ENCODE measurements at places on chromosomes 11 and 22. TPM values are rescaled to one million over a fixed set of nuclear protein-coding genes. Genes with fewer than 3 reads are reported as not detected.

- no peak for DNase-seq
These were observed 7.3 kb upstream of the SYT7 start for GRCh38 chr11:61587951-61588727.

DNA sequence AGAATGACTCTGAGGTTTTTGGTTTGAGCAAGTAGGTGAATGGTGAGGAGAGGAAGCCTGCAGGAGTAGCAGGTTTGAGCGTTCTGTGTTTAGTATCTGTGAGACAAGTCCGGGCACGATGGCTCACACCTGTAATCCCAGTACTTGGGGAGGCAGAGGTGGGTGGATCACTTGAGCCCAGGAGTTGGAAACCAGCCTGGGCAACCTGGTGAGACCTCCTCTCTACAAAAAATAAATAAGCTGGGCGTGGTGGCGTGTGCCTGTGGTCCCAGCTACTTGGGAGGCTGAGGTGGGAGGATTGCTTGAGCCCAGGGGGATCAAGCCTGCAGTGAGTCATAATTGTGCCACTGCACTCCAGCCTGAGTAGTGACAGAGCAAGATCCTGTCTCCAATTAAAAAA lies 9.7 kb upstream of the CENATAC start:
- DNase-seq, result no peak

The CD6 gene
- polyA plus RNA-seq, result 8.4 TPM

- no peak for DNase-seq
These were observed 747.8 kb downstream of the BRD1 start for GRCh38 chr22:49079743-49080500.

DNA sequence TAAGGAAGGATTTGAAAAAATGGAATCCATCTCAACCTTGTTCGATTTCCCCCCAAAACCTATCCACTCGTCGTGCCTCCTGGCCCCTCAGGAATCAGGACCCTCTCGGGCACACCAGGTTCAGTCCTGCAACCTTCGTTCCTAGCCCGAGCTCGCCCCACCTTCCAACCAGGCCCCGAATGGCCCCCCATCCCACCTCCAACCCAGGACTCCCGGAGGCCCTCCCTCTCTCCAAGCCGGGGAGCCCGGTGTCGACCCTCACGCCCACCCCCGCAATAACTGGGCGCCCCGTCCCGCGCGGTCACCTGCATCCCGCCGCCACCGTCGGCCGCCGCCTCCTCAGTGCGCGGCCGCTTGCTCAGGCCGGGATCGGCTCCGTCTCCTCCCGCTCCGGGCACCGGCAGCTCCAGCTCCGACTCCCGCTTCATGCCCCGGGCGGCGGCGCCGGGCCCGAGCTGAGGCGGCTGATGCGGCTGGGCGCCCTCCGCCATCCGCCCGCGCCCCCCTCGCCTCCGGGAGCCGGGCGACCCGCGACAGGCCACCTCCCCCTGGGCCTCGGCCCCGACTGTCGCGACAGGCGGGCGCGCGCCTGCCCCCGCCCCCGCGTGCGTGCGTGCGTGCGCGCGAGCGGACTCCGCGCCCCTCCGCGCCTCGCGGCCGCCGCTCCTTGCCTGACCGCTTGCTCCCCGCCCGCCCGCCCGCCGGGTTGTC lies 534 bp downstream of the RBFOX2 start:
- DNase-seq, result no peak

DNA sequence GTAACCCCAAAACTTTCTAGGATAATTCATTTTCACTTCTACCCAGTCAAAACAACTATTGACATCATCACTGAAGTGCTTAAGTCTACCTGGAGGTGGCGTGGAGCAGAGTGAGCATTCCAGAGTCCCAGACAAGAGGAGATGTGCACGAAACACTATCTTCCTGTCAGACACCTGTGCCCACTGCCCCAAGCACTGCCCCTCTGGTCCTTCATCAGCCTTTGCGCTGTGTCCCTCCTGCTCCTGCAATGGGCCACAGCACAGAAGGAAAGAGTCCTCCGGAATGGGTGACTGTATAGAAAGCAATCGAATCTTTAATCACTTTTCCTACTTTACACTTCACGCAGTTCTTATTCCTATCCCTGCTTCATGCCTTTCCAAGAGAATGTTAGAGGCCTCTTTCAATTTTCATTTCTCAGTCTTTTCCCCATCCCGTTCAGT lies 512 bp upstream of the GRIA4 start:
- DNase-seq, result peak; percentile 74

GRCh38 chr22:18985780-18986179 lies 49.7 kb upstream of the PRODH start:
- no peak for DNase-seq

GRCh38 chr22:23849009-23850006 lies 8.4 kb upstream of the SLC2A11 start:
- DNase-seq, result peak; percentile 43

DNA sequence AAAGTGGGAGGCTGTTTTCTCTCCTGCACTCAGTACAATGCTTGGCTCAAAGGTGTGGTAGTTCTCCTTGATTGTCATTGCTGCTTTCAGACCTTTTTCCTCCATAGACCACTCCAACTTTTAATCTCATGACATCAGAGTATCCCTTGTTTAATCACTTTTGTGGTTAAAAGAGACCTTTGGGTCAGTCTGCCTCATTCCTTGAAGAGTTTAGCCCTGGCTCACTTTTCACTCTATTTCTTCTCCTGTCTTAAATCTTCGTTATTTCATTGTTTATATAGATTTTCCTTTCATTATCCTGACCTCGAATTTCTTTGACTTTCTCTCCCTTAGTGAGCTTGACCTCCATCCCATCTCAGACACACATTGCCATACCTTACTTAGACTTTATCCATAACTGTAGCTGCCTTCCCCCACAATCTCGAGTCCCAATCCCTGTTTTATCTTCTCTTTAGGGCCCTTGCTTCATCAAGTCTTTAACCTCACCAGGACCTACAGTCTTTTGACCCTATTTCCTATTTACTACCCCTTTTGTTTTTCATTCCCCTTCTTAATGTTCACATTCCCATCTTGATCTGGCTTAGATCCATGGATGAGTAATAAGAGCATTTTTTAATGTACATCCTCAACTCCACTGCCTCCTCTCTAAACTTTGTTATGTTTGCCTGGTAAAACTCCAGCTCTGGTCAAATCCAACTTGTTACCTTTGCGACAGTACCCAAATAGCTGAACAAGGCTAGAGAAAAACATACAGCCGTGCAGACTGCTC lies 9.5 kb downstream of the ATXN10 start:
- no peak for DNase-seq

- DNase-seq, result no peak
These were observed 38.3 kb upstream of the CYP2R1 start for GRCh38 chr11:14930369-14930768.

The AGBL2 gene
- polyA plus RNA-seq, result 5.6 TPM

DNA sequence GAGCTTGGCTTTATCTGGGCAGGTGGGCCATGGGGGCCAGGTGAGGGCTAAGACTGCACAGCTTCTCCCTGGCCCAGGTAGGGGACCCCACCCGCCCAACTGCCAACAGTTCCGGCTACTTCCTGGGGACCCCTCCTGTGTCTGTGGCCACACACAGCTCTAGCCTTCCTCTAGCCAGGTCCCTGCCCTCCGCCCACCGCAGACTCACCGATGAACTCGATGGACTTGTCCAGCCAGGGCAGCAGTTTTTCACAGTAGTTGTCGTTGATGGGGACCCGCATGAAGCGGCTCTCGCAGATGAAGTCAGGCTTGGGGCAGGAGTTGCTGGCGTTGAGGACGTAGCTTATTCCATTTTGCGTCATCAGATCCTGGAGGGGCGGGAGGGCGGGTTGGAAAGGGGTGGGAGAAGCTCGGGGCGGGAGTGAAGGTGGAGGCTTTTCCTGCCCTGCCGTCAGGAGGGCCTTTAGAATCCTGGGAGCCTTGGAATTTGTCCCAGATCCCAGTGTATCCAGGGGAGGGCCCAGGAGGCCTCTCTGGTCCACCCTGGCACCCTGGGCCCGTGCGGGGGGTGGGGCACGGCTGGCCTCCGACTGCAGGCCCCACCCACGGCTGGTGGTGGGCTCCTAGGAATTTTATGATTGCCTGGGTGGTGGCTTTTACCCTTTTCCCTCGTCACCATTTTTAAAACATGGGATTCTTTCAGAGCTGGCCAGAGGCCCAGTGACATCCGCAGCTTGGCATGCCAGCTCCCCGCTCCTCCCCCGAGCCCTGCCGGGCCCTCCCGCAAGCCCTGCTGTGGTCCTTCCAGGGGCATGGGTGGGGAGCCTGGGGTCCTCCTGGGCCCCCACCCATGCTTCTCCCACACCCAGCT lies 13.9 kb downstream of the DUSP8 start:
- no peak for DNase-seq

The B4GALNT4 gene
- polyA plus RNA-seq, result 182 TPM

GRCh38 chr22:37427711-37428635 lies 694 bp upstream of the ELFN2 start:
- no peak for DNase-seq

- DNase-seq, result no peak
These were observed 4.2 kb upstream of the SYN3 start for GRCh38 chr22:33062361-33062760.

DNA sequence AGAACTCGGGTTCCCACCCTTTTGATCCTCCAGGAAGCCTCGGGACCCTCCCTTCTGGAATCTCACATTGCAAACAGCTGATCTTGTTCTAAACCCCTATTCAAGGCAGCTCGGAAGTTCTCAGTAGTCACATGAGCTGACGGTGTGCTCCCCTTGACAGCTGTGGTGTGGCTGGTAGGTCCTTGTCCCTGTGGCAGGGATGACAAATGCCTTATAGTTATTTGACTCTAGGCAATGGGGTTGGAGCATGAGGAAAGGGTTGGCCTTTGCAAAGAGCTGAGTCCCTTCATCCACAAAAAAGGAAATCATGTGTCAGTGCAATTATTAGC lies 23.6 kb downstream of the EIF4G2 start:
- no peak for DNase-seq

The SCARF2 gene
- polyA plus RNA-seq, result 15.1 TPM

DNA sequence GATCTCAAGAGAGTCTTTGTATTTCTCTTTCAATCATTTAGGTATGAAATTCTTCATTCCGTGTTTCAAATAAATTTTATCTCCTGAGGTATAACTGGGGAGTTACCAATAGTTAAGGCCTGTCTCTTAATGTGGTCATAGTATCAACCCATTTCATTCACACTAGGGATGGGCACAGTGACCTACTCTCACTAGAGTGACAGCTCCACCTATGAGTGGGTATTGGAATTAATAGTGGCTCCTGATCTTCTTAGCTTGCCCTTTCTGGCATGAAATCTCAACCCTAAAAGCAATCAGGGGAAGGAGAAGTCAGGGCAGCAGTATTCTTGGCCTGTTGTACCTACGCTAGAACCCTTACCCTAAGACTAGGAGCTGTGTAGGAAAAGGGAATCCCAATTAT lies 507.7 kb downstream of the FAM181B start:
- no peak for DNase-seq

DNA sequence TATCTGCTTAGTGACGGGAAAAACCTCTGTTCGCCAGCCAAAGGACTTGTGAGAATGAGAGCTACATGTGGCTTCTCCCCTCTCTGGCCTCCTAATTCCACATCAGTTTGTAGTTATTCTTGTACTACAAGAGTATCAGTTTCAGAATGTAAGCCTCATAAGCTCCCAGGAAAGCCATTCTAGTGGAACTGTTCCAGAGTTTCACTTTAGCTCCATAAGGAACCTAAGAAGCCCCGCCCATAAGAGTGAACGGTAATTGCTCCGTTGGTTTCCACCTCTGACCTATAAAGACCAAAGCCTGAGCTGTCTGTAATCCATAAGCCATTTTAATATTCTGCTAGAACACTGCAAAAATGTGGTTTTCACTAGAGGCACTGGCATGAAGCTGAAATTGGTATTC lies 53.0 kb downstream of the SIK3 start:
- peak; percentile 34 for DNase-seq

DNA sequence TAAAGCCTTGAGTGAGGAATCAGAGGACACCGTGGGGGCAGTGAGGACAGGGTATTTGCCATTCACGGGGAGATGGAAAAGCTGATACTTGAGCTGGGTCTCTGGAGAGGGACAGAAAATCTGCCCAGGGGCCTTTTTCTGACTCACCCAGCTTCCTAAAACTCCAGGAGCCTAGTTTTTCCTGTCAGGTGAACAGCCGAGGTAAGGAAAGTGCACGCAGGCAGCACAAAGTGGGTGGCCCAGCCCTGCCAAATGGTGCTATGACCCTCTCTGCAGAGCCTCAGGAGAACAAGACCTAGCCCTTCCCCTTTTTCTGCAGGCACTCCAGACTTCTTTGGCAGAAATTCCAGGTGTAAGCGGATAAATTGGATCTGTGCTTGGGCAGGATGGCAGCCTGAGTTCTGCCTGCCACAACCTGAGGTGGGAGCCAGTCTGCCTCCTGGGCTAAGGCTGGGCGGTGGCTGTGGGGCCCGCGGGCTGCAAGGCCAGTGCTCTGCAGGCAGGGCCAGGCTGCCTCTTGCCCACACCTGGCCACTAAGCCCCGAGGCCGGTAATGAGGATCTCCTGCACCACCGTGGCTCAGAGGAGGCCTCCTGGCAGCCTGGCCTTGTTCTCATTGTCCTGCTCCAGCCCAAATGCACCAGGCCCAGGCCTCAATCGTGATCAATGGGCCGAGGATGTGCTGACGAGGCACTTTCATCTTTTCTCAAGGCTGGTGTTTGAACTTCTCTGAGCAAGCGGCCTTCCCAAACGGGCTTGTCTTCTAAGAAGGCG lies 72.9 kb upstream of the LMO1 start:
- no peak for DNase-seq

DNA sequence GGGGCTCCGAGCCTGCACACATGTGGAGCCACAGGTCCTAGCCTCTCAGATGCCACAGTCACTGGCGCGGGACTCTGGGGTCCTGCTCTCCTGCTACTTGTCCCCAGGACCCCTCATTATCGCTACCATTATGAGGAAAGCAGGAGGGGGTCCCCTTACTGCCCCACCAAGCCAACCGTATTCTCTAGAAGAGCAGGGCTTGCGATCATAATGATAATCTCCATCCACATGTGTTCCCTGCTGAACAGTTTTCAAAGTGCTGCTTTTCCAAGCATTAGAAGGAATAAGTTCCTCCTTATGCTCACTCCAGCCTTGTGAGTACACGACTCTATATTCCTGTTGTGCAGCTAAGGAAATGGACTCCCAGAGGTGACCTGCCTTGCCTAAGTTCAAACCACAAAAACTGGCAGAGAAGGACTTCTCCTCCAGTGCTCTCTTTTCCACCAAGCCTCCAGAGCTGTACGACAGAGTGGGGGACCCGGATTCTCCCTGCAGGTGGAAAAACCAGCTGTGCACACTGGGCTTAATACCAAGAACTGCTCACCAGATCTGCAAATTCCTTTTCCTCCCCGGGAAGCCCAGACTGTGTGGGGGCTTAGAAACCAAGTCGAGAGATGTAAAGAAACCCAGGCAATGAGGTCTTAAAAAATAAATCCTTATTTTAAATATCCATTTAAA lies 92.8 kb upstream of the DRD2 start:
- DNase-seq, result peak; percentile 63

GRCh38 chr11:83195143-83195466 lies 1.6 kb downstream of the ANKRD42 start:
- no peak for DNase-seq

- no peak for DNase-seq
These were observed 7.8 kb upstream of the AP1B1 start for GRCh38 chr22:29396126-29396525.
